ENCODE measurements at places on chromosomes 5 and 9.

DNA sequence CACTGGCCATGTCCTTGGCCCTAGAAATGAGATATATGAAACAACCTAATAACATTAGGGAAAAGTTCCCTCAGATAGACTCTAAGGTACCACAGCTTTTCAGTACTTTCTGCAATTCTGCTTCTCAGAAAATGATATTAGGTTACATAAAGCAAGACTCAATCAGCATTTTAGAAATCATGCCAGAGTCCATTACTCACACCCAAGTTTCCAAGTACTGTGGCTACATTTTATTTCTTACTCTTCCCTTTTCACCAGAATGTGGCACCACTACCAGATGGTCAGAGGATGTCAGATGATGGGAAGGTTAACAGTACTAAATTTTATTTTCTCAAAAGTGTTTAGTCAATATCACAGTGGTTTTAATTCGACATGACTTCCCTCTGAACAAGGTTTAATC, 217.2 kb downstream of the MLLT3 start:
- no peak for DNase-seq

DNA sequence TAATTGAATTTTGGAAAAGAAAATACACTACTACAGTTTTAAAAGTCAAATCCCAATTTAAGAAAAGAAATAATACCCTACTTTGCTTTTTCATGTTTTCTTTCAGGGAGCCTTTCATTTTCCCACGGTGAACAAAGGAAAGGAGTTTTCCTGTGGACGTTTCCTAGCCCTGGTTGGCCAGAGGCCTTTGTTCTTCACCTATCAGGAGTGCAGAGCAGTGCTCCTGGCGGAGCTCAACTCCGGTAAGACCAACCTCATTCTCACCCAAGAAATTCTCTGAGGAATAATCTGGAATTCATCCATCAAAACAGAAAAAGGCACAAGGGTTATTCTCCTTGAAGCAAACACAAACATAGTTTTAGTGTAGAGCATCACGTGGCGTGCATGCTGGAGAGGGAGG, 248.9 kb downstream of the ADGRV1 start:
- DNase-seq, result no peak

- DNase-seq, result peak; percentile 68
Observed at GRCh38 chr9:124079176-124079925, 67.8 kb downstream of the LHX2 start.

DNA sequence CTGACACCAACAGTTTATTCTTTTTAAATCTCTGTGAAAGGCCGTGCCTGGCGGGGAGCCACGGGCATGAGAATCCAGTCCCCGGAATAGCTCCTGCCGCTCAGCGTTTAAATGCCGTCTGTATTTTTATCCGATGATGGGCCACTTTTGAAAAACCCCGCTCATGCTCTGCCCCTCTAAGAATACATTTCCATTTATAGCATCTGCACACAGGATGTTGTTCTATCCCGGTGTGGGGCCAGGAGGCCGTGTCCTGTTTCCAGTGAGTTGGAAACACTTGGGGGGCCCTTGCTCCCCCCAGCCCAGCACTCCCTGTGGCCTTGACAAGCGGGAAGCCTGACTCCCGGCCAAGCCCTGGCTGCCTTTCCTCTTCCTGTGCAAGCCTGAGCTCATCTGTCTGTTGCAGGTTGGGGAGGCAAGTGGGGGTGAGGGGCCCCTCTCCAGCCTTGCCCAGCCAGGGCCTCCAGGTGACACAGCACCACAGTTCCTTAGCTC, 39.0 kb downstream of the ERGIC1 start:
- peak; percentile 56 for DNase-seq

GRCh38 chr5:92635001-92635461, 946.0 kb downstream of the NR2F1-AS1 start:
- no peak for DNase-seq

GRCh38 chr5:39717176-39717897, 292.6 kb upstream of the DAB2 start:
- DNase-seq, result no peak

DNA sequence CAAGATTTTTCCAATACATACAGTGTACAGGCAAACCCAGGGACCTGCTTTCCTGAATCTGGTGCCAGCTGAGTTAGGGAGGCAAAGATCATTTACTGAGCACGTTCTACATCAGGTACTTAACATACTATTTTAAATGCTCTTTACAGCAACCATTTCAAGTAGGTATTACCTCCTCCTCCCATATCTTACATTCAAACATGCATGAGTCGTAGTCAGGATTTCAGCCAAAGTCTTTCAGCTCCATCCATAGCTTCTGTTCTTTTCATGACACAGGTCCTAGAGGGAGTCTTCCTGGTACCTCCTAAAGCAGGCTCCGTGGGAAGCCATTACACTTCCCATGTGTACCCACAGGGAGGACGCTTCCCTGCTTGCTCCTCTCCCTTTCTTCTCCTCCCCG, 11.7 kb downstream of the KCNV2 start:
- DNase-seq, result peak; percentile 8

GRCh38 chr5:35665096-35665495, 47.4 kb downstream of the SPEF2 start:
- no peak for DNase-seq

DNA sequence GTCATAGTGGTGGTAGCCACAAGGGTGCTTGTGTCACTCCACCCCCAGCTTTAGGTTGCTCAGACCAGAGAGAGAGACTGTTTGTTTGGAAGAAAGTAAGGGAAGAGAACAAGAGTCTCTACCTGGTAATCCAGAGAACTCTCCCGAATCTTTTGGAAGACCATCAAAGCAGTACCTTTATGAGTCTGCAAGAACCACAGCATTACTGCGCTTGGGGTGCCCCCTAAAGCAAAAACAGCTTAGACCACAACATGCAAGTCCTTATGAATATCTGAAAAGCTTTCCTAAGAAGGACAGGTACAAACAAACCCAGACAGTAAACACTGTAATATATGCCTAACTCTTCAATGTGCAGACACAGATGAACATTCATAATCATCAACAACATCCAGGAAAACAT, 1398.6 kb upstream of the C9orf72 start:
- no peak for DNase-seq

GRCh38 chr5:139915834-139916233, 120.2 kb downstream of the PSD2 start:
- no peak for DNase-seq

DNA sequence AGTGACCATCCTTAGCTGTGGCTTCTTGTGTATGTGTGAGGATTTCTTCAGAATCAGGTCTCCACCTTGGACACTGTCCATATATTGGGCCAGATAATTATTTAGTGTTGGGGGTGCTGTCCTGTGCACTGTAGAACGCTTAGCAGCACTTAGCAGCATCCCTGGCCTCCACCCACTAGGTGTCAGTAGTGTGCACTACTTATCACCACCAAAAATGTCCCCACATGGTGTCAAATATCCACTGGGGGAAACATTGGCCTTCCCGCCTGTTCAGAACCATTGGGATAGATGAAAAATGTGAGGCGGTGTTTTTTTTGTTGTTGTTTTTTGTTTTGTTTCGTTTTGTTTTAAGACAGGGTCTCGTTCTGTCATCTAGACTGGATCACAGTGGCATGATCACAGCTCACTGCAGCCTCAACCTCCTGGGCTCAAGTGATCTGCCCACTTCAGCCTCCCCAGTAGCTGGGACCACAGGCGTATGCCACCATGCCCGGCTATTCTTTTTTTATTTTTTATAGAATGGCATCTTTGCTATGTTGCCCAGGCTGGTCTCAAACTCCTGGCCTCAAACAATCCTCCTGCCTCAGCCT, 67.7 kb downstream of the TENT4A start:
- no peak for DNase-seq

DNA sequence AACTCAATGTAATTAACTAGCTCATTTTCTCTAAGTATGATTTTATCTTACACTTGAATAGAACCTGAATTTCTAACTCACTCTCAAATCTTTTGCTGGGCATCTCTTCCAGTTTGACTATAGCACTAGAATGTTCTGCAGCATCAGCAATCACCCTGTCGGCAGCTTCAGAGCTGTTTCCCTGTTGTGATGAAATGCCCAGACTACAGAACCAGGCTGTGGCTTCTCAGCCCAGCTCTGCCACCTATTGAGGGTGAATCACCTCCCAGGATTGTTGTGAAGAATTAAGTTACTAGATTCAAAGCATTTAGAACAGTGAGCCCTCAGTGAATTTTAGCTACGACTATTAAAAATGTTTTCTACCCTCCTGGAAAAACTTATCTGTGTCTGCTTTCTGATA, 90.4 kb upstream of the ANKRD55 start:
- DNase-seq, result peak; percentile 59

- DNase-seq, result no peak
Observed at GRCh38 chr9:114722081-114722621, 40.2 kb upstream of the TEX48 start.

- DNase-seq, result no peak
Observed at GRCh38 chr9:113705306-113705927, 170.7 kb upstream of the ZNF618 start.

GRCh38 chr5:152549709-152550108, 144.6 kb upstream of the NMUR2 start:
- DNase-seq, result no peak

GRCh38 chr5:160289356-160289651, 23.1 kb downstream of the CCNJL start:
- no peak for DNase-seq

DNA sequence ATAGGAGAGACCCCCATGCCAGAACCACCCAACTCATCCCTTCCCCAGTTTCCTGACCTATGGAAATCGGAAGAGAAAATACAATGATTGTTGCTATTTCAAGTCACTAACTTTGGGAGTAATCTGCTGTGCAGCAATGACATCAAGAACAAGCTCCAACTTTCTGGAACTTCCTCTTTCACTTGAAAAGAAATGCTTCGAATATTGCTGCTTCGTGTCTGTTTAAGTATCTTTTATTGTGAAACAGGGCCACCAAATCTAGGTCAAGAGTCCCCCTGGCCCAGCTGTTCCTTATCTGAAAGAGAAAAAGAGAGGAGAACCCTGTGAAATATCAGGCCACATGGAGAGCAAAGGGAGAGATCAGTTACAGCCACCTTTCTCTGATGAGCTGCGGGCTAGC, 59.4 kb upstream of the DNAH5 start:
- DNase-seq, result no peak

GRCh38 chr9:116322521-116322920, 168.9 kb downstream of the PAPPA start:
- no peak for DNase-seq

DNA sequence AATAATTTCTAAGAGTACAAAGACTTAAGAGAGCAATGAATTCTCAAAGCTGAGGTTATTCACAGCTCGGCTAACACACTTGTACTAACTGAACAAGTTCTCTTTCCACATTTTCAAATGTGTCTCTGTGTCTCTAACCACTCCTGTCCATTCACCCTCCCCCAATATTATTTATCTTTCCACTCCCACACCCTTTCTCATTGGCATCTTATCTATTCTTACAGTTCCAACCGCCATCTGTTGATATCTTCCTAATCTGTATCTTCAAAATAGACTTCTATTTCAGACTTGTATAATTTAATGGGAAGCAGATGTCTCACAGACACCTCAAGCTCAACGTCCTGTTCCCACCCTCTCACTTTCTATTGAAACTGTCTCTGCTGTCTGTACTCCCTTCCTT, 205.9 kb downstream of the ANXA1 start:
- DNase-seq, result no peak

GRCh38 chr9:37425298-37425752, 2.8 kb downstream of the GRHPR start:
- no peak for DNase-seq

Data from hepatic stellate cell (primary cell).